Adrenal gland (tissue), 19 donors: ENCODE measurements at places on chromosomes 2 and 18.

- DNase-seq: peak; percentile 78
Measured at GRCh38 chr2:8514796-8515758, 166.8 kb upstream of the ID2 start.

GRCh38 chr18:10681581-10682367, 155.9 kb downstream of the NAPG start:
- no peak for DNase-seq

DNA sequence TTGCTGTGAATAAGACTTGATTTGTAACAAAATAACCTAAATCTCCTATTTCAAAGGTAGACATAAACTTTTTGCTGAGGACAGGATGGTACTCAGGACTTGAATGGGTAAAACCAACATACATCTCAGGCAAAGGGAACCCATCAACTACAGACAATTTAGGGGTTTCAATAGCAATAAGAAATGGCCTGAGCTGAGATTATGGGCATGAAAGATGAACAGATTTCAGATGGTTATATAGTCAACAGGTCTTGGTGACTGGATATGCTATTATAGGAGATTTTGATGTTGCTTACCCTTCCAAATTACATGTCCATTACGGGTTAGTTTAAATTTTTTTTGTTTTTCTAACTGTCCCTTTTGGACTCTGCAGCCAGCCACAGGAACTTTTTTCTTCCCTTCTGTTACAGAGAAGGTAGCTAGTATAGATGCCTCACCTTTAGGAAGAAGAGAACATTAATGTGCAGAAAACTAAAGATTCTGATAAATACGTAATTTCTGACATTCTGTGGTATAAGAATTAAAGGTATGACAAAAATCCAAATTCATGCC, 4.6 kb downstream of the RPS27A start:
- DNase-seq: no peak

GRCh38 chr2:231925303-231926179, 655 bp downstream of the NPPC start:
- peak; percentile 87 for DNase-seq

DNA sequence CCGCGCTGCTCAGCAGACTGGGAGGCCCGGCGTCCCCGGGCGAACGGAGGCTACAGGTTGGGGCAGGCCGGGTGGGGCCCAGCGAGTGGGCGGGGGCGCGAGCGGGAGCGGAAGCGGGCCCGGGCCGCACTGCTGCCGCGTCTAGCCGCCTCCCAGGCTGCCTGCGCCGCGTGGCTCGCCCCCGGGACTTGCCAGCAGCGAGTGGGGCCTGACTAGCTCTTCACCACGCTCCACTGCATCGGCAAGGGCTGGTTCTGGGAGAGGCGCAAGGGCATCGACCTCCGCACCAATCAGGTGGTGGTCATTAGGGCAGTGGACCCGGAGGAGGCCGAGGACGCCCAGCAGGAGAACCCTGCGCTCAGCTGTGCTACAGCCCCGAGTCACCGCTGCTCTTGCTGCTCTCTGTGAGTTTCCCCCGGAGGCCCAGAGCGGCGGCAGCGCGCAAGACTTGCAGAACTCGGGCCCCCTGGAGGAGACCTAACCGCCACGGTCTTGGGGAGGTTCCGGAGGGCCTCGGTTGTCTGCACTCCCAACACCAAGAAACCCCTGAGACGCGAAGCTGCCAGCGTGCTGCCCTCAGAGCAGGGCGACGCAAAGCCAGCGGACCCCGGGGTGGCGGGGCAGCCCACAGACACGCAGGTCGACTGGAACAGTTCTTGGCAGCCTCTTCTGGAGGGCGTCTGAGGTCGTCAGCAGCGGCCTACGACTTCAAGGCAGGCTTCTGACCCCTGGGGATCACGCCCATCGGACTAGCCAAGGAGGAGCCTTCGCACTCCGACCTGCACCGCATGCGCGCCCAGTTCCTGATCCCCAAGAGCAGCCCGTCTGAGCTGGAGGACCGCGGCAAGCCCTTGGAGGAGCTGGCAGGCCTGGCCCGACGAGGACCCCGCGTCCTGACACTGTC, 27.2 kb upstream of the PTPN2 start:
- no peak for DNase-seq
